NB4 (cell line): ENCODE measurements at places on chromosomes 2 and 18.
A peak's percentile ranks its signal among the peaks of the same experiment; 100 is the strongest.

DNA sequence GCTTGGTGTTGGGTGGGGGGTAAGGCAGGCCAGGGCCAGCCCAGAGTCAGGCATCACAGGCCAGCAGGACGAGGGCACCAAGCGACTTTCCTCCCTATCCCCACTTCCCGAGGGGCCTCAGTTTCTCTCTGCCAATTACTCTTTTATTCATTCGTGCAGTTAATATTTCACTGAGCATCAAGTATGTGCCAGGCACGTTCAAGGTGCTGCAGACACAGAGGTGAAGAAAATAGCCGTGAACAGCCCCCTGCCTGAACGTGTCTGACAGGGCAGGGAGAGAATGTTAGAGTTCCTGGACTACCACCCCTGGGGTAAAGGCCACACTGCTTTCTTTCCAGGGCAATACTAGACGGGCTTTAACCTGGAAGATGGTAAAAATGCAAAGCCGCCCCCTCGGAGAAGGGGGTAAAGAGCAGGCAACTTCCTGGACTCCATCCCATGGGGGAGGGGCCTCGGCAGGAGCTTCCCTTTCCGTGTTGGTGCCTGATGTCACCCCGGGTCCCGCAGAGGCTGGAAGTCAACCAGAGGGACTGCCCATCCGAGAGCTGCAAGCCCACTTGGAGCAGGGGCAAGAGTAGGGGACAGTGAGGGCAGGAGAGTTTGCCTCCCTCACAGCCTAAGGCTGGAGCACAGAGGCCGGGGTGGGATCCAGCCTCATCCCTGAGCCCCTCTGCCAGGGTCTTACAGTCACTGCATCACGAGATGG, 47.1 kb downstream of the CENPO start:
- DNase-seq: no peak

GRCh38 chr2:214837466-214837865, 28.0 kb upstream of the BARD1 start:
- no peak for DNase-seq

GRCh38 chr2:134201533-134201932, 52.3 kb upstream of the MGAT5 start:
- no peak for DNase-seq

- DNase-seq: peak; percentile 35
Observed at GRCh38 chr2:137888845-137889244, 75.4 kb upstream of the HNMT start.

DNA sequence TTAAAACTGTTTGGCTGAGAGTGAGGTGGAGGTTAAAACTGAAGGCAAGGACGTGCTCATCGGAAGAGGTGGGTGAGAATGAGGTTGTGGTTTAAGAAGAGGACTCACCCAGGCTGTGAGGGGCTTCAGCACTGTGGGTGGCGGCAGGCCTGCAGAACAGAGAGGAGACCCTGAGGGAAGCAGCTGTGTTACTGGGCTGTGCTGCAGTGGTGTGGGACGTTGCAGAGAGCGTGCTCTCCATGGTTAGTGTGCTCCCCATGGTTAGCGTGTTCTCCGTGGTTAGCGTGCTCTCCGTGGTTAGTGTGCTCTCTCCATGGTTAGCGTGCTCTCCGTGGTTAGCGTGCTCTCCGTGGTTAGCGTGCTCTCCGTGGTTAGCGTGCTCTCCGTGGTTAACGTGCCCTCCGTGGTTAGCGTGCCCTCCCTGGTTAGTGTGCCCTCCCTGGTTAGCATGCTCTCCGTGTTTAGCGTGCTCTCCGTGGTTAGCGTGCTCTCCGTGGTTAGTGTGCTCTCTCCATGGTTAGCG, 68.5 kb upstream of the NFATC1 start:
- DNase-seq: no peak

DNA sequence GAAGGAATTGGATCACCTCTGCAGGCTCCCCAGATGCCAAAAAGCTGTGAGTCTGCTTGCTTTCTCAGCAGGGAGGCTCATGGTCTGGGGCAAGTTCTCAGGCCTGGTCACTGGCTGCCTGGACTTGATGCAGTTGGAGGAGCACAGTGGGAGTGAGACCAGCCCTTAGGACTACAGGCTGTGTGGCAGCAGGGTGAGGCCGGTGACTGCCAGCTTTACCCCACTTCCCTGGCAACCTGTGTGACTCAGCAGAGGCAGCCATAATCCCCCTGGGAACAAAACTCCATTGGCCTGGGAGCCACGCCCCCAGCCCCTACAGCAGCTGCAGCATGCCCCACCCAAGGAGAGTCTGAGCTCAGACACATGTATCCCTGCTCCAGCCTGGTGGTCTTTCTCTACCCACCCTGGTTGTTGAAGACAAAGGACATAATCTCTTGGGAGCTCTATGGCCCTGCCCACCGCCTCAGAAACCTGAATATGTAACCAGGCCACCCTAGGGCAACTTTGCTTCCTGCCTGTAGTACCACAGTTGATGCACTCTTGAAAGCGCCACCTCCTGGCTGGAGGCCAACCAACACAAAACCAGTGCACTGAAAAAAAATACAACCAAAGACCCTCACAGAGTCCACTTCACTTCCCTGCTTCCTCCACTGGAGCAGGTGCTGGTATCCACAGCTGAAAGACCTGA, 106.8 kb upstream of the SPATS2L start:
- peak; percentile 33 for DNase-seq

GRCh38 chr2:148674063-148675020, 29.8 kb downstream of the EPC2 start:
- DNase-seq: peak; percentile 41

DNA sequence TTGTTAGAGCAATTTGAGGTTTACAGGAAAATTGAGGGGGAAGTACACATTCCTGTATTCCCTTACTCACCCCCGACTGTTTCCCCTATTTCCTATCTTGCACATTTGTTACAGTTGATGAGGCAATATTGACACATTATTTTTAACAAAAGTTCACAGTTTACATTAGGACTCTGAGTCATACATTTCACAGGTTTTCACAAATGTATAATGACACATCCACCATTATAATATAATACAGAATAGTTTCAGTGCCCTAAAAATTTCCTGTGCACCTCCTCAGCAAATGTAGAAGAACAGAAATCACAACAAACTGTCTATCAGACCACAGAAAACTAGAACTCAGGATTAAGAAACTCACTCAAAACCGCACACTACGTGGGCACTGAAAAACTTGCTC, 160.6 kb upstream of the RMP24 start:
- peak; percentile 53 for DNase-seq

- DNase-seq: no peak
Observed at GRCh38 chr2:227310756-227311110, 14.3 kb upstream of the MFF start.

DNA sequence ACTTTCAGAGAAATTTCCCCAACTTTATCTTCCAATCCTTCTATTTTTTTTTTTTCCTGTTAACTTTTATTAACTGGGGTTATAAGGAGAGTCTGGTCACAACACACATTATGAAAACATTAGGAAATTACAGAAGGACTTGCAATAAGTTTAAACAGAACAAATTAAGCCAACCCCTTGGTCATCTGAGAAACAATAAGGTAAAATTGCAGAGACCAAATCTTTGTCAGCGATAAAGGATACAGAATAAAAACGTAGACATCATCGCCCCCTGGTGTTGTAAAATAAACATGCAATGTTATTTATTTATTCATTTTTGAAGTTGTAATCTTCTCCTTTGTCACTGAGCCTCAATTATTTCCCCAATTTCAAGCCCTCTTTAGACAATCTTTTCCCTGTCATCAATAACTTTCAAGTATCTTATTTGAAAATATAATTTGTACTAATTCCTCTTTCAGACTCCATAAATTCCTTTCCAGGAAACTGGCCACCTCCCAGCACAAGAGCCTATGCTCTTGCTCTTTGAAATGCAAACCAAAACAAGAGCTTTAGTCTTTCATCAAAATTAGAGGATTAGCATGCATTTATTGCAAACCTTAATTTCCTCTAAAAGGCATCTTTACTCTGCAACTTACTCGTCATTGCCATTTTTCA, 19.5 kb downstream of the G6PC2 start:
- DNase-seq: peak; percentile 59

- DNase-seq: no peak
Observed at GRCh38 chr2:241334813-241335212, 19.1 kb downstream of the SEPTIN2 start.

DNA sequence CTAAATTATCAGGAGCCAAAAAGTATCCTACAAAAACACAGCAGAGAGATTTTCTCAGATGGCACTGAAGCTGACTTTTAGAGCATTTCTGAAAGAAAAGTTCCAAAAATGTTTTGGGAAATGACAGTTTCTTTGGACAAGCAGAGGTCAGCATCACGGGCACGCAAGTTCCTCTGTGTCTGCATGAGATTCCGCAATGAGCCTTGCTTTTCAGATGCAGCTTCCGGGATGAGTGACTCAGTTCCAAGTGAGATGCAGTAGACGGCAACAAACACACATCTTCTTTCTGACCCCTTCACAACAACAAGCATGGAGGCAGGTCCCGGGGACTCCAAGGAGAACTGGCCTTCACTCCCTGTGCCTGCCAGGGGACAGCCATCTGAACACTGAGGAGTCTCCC, 76.6 kb downstream of the EIPR1 start:
- DNase-seq: no peak

- no peak for DNase-seq
Observed at GRCh38 chr2:188628989-188629752, 337.5 kb downstream of the GULP1 start.

GRCh38 chr18:59939127-59939526, 39.3 kb downstream of the PMAIP1 start:
- no peak for DNase-seq

DNA sequence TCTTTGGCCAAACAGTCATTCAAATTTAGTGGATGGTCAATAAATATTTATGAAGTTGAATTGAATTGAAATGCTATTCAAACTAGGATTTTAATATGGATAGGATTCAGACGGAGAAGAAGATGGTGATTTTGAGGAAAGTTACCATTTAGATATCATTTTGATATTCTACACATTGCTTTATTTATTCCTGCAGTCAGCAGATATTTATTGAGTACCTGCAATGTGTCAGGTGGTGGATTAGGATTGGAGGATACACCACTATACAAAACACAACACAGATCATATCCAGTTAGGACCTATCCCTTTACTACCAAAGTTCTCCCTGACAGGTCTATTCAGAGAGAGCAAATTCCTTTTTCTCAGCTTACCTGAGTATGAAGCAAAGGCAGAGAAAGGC, 38.8 kb downstream of the MAPRE2 start:
- DNase-seq: no peak

DNA sequence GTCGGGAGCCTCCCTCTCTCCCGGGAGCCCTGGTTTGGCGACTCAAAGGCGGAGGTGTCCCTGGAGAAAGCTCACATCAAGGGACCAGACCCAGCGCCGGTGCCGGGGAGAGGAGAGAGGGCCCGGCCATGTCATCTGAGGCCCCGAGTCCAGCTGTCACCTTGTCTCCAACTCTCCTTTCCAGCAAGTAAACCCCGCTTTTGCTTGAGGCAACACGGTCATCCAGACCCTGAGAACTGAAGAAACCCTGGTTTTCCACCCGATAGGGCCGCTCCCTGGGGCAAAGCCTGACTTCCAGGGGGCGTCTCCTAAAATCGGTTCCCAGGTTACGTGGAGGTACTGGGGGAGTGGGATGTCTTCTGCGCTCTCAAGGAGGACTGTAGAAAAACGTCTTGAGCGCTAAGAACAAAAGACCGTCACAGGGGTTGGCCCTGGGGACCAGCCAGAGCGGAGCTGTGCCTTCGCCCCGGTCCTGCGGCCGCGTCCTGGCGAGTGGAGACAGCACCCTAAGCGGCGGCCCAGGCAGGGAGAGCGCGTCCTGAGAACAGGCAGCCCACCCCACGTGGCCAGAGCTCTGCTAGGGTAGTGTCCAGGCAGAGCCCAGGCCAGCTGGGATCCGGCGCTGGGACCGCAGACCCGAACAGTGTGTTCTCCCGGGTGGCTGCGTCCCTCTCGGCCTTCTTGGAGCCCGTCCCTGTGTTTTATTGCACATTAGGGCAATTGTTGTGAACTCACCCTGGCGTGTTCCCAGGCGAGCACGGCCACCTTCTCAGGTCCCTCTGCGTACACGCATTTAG, 55.7 kb downstream of the TMEM18 start:
- DNase-seq: no peak

DNA sequence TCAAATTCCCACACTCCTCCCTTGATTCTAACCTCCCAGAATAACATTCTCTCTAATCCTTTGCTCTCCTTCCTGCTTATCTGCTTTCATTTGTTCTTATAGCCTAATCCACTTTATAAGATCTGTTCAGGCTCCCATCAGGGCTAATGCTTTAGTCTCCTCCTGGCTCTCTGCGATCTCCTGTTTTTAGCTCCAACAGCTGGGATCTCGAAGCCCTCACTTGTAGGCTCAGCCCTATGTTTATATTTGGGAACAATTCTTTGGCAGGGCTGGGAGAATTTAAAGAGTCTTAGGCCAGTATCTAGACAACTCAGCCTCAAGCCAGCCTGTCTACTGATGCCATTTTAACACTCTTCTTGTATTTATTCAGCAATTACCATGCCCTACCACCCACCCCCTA, 27.2 kb upstream of the RAPH1 start:
- no peak for DNase-seq

DNA sequence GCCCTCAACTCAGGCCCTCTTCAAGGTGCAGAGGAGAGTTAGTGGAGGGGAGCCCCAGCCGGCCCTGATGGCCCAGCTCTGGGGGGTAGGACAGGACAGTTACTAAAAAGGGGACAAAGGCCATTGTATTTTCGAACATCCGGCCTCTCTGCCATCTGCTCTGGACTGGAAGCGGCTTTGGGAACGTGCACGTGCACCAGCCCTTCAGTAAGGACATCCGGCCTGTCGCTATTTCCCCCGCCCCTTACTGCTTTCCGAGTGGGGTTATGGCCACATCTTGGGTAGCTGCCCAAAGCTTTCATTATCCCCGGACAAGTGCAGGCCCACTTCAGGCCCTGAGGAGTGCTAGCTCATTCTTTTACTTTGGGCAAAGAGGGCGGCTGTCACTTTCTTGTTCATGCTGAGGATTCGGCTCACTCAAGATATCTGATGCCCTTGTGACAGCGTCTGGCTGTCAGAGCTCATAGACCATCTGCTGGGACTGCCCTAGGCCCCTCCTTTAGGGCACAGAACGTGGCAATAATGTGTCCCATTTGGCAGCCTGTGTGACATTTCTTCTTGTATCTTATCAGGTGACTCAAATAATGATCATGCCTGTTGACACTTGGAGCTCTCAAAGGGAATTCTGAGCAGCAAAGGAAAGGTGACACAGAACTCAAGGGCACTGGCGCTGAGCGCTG, 17.5 kb downstream of the SLC4A3 start:
- no peak for DNase-seq

DNA sequence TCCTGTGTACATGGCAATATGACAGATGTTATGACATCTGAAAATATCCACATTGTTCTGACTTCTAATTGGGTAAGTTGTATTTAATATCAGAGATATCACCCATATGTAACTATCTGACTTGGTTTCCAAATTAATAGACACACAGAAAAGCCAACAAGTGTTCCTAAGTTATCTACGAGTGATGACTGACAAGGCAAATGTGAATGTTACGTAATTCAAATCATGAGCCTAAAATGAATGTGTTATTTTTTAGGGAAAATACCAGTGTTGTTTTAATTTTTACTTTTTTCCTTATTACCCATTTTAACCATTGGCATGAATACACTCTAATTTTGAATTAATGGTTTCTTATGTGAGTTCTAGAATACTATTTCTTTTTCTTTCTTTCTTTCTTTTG, 15.8 kb upstream of the PNO1 start:
- no peak for DNase-seq

GRCh38 chr2:179170901-179171300, 93.7 kb downstream of the SESTD1 start:
- DNase-seq: no peak
